ENCODE measurements at places on chromosomes 11 and 22.

DNA sequence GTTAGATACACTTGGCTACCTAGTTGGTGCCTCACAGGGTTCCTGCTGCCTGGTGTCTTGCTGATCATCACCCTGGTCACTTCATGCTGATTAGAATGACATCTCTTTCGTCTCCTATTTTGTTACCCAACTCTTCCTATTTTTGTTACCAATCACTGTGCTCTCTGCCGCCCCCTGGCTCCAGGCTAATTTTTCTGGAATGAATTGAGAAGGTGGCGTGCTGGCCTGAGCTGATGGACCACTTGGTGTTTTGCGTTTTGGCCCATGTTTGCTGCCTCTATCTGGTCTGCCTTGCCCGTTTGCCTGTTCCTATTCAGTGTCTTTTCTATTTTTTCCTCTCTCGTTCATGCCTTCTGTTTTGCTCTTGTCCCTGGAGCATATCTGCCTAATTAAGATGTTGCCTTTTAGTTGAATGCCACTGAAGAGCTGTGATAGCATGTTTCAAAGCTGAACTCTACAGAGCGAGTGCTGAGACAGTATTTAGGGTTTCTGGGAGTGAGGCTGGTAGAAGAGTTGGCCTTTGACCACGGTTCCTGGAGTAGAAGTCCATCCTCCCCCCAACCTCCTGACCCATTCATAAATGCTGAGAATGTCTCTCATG is 5.9 kb upstream of the ATF4 start:
- DNase-seq = no peak

GRCh38 chr11:30395751-30396150 is 72.8 kb downstream of the ARL14EP start:
- DNase-seq = no peak

- no peak for DNase-seq
These were observed 6.2 kb downstream of the SYT12 start for GRCh38 chr11:67029146-67029545.

- DNase-seq = no peak
These were observed 162.8 kb downstream of the ARHGAP42 start for GRCh38 chr11:100849901-100850235.

DNA sequence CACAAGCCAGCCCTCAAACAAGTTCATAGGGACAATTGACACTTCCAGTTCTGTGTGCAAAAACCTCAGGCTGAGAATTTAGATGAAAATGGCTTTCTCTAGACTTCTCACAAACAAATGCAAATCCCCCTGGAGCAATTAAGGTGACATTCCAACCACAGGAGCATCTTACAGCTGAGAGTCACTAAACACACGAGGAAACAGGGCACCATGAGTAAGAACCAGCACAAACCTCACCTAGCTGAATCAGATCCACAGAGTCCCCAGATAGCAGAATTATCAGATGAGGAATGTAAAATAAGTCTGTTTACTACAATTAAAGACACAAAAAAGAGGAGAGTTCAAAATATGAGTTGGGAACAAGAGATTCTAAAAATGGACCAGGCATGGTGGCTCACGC is 51.5 kb downstream of the RTL6 start:
- DNase-seq = no peak

- no peak for DNase-seq
These were observed 80.7 kb upstream of the MPPED2 start for GRCh38 chr11:30666817-30667216.

GRCh38 chr11:124898711-124899110 is 1.0 kb upstream of the ROBO4 start:
- DNase-seq = no peak

DNA sequence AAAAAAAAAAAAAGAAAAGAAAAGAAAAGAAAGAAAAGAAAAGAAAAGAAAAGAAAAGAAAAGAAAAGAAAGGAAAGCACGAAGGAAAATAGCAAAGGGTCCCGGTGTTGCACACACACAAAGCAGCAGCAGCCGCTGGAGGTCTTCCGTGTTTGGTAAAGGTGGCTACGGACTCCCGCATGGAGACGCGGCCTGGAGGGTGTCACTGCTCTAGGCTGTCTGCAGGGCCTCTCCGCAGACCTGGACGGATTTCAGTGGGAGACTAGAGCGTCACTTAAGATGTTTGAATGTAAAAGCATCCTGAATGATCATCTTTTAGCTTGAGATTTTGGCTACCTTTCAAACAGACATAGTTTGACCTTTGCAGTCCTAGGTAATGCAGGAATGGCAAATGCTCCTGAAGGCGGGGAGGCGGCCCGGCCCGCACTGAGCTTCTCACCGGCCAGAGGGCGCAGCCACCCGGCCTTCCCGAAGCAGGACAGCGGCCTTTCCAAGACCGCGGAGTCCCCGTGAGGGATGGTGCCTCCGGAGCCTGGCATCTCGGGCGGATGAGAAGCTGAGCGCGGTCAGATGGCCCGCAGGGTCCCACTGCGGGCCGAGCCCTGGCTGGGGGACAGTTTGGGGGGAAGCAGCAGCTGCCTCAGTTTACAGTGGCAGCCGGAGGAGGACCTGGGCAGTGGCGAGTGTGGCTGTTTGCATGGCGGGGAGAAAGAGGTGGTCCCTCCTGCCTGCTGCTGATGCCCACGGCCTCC is 18.5 kb downstream of the KRTAP5-5 start:
- no peak for DNase-seq

- no peak for DNase-seq
These were observed 717.8 kb downstream of the JRKL start for GRCh38 chr11:97107604-97108003.

- no peak for DNase-seq
These were observed 15.2 kb downstream of the PHLDB1 start for GRCh38 chr11:118622376-118623268.

GRCh38 chr11:43984519-43985385 is 42.3 kb downstream of the C11orf96 start:
- peak; percentile 55 for DNase-seq

GRCh38 chr11:64355078-64355940 is 3.7 kb upstream of the RPS6KA4 start:
- DNase-seq = peak; percentile 26

- DNase-seq = no peak
These were observed 84.1 kb upstream of the BARX2 start for GRCh38 chr11:129291546-129291945.

DNA sequence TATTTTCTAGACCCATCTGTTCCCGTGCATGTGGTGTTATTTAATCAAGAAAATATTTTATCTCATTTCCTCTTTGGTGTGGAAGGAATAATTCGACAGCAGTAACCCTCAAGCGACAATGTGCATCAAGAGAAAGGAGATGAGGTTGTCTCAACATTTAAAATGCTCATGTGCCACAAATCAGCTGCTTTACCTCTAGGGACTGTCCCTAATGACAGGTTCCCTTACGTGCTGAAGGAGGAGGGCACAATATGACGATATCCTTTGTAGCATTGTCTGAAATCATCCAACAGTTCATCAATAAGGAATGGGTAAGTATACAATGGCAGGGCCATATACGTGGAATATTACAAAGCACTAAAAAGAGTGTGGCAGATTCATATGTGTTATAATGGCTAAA is 7.0 kb upstream of the SYN3 start:
- DNase-seq = no peak

DNA sequence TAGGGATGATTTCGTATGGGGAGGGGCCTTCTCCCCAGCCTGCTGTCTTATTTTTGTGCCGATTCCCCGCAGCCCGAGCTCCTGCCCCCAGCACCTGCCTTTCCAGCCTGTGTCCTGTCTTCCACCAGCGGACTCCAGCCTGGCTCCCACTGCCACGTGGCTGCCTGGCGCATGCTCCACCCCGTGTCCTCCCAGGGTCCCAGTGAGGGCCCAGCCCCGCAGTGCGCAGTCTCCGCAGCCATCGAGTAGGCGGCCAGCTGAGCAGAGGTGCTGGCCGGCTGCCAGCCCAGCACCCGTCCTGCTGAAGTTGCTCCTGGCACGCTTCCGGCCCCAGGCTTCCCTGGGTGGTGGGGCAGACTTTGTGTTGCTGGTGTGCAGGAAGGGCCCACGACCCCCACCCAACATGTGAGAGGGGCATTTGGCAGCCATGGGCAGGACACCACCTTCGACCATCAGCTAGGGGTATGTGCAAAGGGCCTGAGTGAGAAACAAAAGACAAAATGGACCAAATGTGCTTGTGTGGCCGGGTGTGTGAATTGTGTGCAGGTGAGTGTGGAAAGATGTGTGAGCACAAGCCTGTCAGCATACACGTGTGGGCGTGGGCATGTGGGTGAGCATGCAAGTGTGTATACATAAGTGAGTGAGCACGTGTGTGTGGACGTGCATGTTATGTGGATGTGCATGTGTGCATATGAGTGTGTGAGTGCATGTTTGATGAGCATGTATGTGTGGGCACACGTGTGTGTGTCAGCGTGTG is 55.9 kb downstream of the RTN4R start:
- DNase-seq = no peak

DNA sequence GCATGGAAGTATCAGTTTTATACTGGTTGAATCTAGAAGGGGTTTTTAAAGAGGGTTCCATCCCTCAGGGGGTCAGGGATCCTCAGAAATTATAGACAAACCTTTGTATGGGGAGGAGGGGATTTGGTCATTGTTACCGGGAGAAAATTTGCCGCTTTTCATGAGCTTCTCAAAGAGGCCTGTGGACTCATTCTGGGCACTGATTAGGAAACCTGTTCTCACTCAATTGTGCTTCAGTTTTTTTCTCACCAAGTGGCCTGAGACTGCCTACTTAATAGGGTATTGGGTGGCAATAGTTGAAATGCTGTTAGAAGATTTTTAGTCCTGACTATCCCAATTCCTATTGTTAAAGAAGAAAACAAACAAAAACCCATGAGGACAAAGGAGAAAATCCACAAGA is 14.0 kb downstream of the MPEG1 start:
- no peak for DNase-seq

DNA sequence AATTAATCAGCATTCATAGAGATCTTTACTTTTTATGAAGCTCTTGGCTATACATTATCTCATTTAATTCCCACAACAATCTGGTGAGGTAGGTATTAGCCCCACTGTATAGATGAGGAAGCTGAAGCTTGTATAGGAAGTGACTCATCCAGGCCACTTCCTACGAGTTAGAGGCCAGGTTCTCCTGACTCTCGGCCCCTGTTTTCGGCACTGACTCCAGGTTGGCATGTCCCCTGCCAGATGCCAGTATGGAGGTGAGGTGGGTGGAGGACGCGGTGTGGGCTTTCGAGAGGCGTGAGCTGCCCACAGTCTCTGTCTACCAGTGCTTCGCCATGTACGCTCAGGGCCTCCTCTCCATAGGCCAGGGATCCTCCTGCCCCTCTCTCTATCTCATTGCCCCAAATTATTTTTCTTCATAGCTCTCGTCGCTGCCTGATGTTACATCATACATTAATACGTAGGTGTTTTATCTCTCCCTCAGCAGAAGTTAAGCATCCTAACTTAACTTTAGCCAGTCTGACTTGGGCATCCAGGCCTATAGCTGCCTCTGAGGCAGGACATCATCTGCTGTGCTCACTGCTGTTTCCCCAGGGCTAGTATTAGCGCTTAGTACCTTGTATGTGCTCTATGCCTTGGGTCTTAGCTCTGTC is 9.0 kb downstream of the DGAT2 start:
- no peak for DNase-seq

- DNase-seq = no peak
These were observed 976.2 kb downstream of the NTM start for GRCh38 chr11:132346558-132347148.

DNA sequence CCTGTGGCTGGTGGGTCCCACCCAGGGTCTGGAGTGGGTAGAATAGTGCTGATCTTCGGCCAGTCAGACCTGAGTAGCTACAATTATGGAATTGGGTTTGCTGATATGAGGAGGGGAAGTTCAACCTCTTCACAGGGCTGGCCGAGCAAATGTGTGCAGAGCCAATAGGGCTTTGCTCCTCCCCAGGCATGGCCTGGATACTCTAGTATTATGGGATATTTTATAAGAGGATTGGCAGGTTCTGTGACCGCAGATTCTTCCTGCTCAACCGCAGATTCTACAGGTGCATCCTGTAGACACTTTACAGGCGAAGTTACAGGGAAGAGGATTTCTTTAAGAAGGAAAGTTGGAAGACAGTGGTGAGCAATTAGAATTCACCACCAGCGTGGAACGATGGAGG is 44.3 kb downstream of the TBC1D22A start:
- no peak for DNase-seq

Data from kidney epithelial cell (primary cell).